H1 (cell line): ENCODE measurements at places on chromosomes 5 and 9. TPM values are rescaled to one million over a fixed set of nuclear protein-coding genes. Genes with fewer than 3 reads are reported as not detected.
A peak's percentile ranks its signal among the peaks of the same experiment; 100 is the strongest.

Gene TBC1D2
- total RNA-seq, result 7.4 and 8.0 TPM in 2 replicates

Gene SPATA31A5
- not detected in 2 replicates for total RNA-seq

Gene HAVCR2
- 0.11 TPM in 1 of 2 replicates, not detected in the other for total RNA-seq

DNA sequence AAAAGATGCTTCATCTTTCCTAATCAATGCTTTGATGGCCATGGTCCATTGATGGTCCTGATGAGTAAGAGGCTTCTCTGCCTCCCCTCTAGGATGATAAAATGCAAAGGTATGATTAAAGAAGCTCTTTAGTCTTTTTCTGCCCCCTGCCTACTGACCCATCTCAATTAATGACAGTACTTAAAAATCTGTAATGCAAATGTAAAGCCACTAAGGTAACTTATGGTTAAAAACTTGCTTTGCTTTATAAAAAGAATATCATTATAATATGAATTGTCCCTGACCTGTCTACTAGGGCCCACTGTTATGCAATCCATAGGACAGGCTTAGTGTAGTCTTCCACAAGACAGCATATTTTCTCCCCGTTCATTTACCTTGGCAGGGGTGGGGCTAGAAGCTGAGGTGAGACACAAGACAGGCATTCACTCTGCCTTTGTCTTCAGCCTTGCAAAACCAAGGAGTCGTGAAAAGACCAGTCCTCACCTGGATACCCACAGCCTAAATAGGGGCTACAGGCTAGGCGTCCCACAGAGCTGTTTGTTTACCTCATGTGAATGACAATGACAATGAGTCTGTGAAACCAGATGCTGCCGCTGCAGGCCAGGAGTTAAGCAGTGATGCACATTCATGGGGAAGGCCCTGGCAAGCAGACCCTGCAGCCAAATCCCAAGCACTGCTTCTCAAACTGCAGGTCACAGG lies 60.4 kb downstream of the BNC2 start:
- peak; percentile 96 for DNase-seq

- DNase-seq, result no peak
Measured at GRCh38 chr9:95924987-95925386, 49.5 kb downstream of the ERCC6L2 start.

- DNase-seq, result no peak
Measured at GRCh38 chr9:137665697-137666512, 47.1 kb downstream of the EHMT1 start.

- DNase-seq, result no peak
Measured at GRCh38 chr5:31741496-31741895, 102.6 kb downstream of the PDZD2 start.

- no peak for DNase-seq
Measured at GRCh38 chr9:72213906-72214305, 64.7 kb downstream of the GDA start.

GRCh38 chr5:65191554-65192135 lies 290.1 kb downstream of the ADAMTS6 start:
- no peak for DNase-seq

DNA sequence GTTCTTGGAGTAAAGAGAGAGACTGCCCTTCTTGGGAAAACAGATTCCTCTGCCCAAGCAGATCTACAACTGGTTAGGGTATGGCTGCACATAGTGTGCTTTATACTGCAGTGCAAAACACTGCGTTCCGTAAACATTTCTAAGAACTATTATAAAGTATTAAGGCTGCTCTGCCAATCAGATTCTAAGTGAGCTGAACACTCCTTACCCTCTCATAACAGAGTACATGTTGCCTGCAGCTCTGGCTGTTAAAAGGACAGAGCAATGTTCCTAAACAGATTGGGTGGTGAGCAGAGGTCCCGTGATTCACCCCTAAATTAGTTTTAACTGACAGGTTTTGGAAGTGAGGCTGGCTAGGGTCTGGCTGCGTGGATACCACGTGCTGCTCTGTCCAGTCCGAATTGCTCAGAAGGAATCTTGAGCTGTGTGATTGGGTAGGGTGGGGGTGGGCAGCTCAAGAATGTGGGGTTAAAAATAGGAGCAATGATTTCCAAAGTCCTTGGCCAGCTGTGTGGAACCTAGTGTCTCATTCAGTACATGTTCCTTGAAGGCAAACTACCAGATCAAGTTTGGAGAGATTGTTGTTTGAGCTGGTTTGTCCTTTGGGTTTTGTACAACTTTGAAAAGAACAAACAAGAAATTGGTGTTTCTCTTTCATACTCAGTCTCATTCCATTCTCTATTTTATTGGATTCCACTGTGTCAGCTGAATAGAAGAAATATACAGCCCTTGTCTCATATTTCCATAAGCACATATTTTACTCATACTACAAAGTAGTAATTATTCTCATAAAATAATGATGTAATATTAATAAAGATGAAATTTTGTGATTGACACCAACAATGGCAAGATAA lies 497.6 kb upstream of the CD180 start:
- DNase-seq, result no peak
